ENCODE measurements at places on chromosomes 6 and 20.

- DNase-seq = no peak
These were observed 26.7 kb downstream of the TNFAIP3 start for GRCh38 chr6:137893726-137894125.

GRCh38 chr6:71385111-71385822 lies 96.7 kb downstream of the OGFRL1 start:
- DNase-seq = no peak

- no peak for DNase-seq
These were observed 467.4 kb upstream of the CITED2 start for GRCh38 chr6:139841794-139842215.

DNA sequence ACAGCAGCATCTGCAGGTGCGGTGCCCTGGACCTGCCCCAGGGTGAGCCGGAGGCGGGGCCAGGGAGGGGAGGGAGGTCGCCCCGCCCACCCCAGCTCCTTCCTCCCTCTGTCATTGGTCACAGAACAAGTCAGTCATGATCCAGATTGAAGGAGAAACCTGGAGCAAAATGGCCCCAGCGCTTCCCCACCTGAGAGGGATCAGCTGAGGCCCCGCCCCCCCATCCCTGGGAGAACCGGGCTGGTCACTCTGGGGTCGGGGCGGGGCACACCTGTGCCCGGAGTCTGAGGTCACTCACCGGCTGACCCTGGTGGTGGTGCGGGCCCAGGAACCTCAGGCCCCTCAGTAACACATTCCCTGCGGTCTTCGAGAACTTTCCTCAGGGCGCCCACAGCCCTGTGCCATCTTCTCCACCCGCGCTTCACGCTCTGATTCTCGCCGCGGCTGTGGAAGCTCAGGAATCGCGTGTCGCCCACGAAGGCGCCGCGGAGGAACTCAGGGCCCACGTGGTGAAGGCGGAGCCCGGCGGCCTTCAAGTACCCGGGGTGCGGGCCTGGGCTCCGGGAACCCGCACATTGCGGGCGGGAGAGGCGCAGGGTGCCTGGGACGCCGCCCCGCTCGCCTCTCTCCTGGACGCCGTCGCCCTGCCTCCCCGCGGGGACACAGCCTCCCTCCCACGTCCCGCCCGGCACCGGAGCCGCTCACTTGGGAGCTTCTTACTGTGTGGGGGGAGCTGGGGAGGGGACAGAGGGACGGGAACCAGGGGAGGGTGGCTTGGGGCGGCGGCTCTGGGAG lies 36.4 kb upstream of the HLA-C start:
- no peak for DNase-seq

DNA sequence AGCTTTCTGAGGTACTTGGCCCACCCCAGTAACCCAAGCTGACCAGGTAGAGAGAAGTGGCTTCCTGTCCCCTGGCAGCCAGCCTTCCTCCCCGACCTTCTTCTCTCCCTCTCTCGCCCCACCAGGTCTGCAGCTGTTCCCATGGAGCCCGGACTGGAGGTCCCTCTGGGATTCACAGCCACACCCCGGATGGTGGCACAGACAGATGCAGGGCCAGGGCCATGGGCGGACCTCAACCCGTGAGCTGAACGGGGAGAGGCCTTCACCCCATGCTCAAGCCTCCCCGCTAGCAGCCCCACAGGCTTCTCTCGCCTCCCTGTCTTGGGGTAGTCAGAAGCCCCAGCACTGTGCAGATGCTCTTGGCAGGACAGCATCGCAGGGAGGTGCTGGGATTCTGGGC lies 41.3 kb downstream of the CPXM1 start:
- DNase-seq = no peak

DNA sequence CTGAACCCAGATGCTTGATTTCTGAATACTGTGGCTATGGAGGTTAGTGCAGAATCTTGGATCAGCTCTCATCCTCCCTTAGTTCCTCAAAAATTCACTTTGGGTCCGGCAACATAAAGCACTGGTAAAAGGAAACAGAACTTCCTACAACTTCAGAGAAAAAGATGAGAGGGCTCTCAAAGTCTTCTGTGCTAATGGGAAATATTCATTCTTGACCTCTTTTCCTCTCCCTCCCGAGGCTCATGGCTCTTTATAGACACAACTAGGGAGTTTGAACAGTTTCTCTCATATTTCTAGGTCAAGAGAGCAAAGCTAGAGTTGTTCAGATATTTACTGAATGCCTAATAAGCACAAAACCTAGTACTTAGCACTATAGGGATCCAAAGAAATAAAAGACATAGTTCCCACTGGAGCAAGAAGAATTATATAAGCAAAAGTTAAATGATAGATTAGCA lies 124.1 kb upstream of the TCF21 start:
- no peak for DNase-seq

DNA sequence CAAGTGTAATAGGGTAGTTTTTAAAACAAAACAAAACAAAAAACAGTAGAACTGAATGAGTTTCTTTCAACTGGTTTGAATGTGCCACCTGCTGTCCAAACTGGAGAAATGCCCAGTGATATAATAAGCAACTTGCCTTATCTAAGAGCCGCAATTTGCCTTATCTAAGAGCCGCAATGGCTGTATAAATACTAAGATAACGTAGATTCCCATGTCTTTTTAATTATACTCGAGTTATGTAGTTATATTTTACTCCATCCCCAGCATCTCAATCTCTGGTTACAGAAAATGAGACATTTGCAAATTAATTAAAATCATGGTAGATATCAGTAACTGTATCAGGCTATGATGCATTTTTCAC lies 67.2 kb downstream of the RPP40 start:
- DNase-seq = no peak

- no peak for DNase-seq
These were observed 120.9 kb downstream of the OLIG3 start for GRCh38 chr6:137373296-137373695.

GRCh38 chr6:75748743-75749538 lies at the start of gene MYO6:
MYO6 (plus strand) TSS chr6:75749239; CDS start chr6:75817548, 68,309 bp downstream.
- DNase-seq = no peak

DNA sequence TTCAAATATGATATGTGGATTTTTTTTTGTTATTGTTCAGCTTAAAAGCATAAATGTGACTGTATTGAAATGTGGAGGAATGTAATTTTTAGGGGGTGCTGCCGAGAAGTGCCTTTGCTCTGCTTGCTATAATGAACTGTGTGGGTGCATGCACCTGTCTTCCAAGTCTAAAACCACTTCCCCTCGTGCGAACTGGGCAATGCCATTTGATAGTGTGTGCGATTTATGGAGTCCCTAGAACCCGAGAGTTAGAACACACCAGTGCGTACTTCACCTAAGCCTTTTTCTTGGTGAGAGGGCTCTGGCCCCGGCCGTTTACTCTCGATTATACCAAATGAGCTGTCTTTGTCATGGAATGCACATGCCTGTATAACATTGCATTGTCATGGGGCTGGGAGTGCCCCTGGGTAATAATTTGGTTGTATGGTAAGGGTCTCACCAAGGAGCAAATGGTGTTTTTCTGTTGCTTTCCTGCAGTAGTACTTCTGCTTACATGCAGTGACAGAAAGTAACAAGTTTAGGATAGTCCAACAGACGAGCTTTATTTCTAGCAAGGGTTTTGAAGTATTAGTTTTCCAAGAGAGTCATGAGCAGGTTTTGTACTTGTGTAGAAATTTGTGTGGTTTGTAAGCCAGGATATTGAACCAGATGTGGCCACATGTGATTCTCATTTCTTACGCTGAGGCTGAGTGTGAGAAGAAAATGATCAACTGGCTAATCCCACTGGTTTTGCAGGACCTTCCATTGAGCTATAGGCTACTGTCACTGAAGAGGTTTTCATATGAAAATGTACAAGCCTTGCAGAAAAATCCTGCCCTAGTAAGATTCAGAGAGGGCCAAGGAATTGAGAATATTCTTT lies 172.4 kb downstream of the DTNBP1 start:
- DNase-seq = no peak

DNA sequence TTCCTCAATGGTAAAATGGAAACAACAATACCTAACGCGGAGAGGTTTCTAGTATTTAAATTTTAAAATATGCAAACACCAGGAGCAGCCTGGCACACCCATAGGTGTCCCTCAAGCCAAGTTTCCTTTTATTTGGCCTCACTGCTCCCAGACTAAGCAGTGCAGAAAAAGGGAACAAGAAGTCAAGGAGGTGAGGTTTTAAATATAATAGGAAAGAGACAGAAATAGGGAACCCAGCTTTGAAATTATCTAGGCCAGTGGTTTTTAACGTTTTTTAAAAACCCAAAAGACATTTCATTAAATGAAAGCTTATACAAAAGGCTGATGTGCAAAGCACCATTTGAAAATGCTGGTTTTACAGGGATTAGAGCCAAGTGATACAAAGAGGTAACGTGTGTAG lies 109.6 kb downstream of the SLC22A3 start:
- DNase-seq = no peak

DNA sequence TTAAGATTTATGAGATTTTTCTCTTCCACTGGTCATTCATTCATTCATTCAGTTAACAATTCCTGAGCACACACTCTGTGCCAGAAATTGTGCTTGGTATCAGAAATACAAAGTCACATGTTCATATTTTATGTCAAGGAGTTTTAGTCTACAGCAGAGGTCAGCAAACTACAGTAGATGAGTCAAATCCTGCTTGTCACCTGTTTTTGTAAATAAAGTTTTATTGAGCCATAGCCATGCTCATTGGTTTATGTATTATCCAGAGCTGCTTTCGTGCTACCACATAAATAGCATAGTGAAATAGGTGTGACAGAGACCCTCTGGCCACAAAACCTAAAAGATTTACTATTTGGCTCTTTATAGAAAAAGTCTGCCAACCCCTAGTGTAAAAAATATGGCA lies 46.8 kb downstream of the THEMIS start:
- DNase-seq = no peak

DNA sequence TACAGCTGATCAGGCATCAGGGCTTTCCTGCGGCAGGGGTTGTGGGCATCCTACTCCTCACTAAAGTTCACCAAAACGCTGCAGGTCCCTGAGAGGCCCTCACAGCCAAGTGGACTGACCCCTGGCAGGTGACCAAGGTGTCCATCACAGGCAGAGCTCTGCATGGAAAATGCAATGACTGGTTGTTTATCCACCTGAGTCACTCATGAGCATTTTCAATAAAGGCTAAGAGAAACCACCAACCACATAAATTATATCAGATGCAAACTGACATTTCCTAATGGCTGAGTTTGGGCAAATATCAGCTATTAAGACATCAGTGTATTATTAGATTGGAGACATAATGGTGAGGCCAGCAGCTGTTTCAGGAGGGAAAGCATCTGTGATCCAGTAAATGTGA lies 152.7 kb upstream of the SYNDIG1 start:
- DNase-seq = no peak

- no peak for DNase-seq
These were observed 47.2 kb downstream of the CTNNBL1 start for GRCh38 chr20:37741055-37741454.

GRCh38 chr6:5684320-5685053 lies 322.2 kb downstream of the NRN1 start:
- no peak for DNase-seq

DNA sequence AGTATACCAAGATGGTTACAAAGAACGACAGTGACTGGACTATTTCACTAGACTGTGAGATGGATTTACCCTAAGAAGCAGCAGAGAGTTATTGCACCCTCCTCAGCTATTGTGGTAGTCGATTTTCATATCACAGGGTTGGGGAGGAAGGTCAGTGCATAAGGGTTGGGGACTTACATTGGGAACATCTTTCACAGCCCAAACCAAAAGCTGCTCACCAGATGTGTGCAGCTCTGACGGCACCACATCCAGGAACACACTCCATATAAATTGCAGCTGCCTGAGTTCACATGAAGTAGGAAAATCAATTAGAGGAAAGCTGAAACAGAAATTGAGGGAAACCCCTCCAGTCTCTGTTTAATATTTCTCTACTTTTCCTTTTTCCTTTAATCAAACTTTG lies 470.5 kb upstream of the NRSN1 start:
- no peak for DNase-seq

GRCh38 chr6:36323062-36323461 lies 13.6 kb downstream of the BNIP5 start:
- no peak for DNase-seq

GRCh38 chr6:26377719-26378118 lies 5.2 kb upstream of the BTN2A2 start:
- DNase-seq = no peak

DNA sequence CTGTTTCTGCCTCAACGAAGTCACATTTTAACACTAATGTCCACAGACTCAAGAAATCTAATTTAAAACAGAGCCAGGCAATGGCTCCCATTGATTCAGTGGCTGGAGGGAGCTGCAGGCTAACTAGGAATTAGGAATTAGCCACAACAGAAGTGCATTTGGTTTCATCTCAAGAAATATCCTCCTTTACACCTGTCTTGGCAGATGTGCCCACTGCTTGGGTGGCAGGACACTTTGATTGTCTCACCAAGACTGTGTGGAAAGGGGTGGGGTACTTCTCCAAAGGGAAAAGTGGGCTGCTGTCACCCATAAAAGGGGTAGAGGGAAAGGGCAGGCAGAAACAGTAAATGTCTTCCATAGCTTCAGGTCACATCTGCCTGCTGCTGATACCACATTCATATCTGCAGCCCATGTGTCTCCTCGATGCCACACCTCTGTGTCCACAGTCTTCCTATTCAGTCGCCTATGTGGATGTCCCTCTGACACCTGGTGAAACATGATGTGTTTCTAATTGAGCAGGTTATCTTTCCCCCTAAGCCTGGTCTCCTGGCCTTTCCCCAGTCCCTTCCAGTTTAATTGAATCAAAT lies 10.9 kb upstream of the OSER1 start:
- DNase-seq = no peak

GRCh38 chr6:52839124-52840055 lies 1.2 kb downstream of the GSTA5 start:
- peak; percentile 31 for DNase-seq

GRCh38 chr6:6845603-6846002 lies 257.1 kb downstream of the LY86 start:
- no peak for DNase-seq

DNA sequence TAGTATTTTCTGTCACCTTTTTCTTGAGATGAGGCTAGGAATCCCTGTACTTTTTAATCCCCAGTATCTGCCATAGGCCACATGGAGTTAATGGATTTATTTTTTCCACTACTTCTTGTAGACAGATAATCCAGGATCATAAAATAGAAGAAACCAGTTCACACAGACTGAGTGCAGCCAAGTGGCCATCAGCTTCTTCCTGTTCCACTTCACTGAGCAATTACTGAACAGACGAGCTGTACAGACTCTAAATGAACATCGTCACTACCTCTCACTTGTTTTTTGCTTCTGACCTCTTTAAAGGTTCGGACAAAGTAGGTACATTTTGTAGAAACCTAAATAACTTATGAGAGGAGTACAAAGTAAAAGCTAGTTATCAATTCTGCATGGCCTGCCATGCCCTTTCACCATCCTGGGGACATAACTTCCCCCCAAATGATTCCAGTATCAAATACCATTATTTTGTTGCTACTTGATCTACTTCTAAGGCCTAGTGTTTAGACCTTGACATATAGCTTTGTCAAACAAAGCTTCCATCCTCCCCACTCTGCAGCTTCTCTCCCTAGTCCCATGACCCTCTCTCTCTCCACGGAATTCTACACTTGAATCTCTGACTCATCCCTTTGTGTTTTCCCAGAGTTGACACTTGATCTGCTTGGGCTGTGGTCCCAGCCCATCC lies 34.4 kb upstream of the ARHGAP18 start:
- DNase-seq = no peak

GRCh38 chr20:3767110-3767426 lies 485 bp downstream of the ADISSP start:
- DNase-seq = no peak

All from HS-5 (cell line).